ENCODE measurements at places on chromosomes 6 and 20.

DNA sequence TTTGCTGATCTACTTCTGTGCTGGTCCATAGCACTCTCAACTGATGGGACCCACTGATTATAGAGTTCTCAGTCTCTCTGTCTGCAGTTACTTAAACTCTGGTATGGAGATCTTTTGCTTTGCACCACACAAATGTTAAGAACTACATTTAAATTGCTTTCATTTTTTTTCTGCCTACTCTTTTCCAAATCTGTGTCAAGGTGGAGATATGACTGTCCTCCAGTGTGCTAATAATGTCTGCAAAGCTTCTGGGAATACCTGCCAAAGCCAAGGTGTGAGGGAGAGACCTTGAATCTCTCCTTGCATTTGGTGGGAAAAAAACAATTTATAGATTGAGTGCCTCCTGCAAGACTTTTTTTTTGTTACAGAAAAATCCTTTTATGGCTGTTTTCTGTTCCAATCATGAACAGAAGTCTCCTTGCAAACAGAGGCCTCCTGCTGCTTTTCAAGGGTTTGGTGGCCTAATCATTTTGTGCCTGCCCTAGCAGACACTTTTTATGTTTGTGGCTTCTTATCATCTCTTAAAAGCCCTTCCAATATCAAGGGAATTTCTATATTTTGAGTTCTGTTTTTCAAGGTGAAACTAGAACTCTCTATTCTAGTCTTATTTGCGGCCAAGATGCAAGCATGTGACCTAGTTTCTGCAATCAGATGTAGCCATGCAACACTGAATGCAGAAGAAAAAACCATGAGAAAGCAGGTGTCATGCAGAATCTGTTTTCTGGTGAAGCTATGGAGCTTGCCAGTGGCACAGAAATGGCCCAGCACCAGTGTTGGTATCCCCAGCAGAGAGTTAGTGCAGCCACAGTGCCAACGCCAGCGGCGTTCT lies 23.2 kb upstream of the AKIRIN2 start:
- DNase-seq, result no peak

- DNase-seq, result no peak
These were observed 81.2 kb downstream of the DACT2 start for GRCh38 chr6:168238159-168238909.

- DNase-seq, result no peak
These were observed 198.9 kb downstream of the BCAS1 start for GRCh38 chr20:53871541-53871940.

DNA sequence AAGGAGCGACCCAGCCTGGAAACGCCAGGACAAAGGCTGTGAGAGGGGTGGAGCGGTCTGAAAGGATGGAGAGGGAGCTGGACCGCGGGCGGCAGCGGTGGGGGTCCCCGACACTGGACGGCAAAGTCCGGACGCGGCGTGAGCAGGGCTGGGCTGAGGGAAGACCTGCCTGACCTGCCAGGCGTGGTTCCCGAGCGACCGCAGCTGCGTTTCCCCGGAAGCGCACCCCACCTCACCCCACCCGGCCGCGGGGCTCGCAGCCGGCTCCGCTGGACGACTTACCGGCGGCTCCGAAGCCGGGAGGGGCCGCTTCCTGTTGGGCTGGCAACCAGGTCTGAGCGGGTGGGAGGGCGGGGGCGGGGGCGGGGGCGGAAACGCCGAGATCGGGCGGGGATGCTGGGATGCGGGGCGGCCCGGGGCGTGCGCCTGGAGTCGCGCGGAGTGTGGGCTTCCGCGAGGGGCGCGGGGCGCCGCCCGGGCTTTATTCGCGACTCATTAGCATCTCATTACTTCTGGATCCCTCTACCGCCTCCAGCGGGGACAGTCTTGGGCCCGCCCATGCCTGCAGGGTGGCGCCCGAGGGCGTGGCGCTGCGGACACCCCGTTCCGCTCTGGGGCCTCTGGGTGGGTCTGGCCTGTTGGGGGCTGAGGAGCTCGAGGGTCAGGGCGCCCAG lies at the start of gene MICAL1:
TSS of gene MICAL1 (minus strand) at position 336 of the 674 bp plus-strand sequence. CDS start 1,576 bp downstream, outside the sequence.
- peak; percentile 38 for DNase-seq

DNA sequence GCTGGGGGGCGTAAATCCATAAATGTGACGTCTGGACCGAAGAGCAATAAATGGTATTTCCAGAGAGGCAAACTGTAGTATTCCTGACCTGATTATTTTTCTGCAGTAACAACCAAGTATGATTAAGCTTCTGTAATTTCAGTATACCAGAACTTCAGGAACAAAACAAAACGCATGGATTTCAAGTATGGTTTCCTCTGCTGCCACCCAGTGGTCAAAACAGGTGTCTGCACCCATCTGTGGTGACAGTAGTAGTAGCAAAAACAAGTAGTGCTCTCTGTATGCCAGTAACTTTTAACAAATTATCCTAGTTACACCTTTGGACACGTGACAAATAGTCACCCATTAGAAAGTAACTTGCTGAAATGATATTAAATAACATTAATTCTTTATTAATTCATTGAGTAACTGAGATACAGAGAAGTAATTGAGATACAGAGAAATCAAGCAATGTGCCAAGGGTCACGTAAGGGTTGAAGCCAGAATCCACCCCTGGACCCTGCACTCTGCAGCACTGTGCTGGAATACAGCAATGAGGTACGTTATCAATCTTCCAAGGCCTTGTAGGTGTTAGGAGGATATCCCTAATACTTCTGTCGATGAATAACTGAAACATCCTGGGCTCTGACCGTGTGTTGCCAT lies 7.9 kb downstream of the CALHM4 start:
- DNase-seq, result peak; percentile 80

DNA sequence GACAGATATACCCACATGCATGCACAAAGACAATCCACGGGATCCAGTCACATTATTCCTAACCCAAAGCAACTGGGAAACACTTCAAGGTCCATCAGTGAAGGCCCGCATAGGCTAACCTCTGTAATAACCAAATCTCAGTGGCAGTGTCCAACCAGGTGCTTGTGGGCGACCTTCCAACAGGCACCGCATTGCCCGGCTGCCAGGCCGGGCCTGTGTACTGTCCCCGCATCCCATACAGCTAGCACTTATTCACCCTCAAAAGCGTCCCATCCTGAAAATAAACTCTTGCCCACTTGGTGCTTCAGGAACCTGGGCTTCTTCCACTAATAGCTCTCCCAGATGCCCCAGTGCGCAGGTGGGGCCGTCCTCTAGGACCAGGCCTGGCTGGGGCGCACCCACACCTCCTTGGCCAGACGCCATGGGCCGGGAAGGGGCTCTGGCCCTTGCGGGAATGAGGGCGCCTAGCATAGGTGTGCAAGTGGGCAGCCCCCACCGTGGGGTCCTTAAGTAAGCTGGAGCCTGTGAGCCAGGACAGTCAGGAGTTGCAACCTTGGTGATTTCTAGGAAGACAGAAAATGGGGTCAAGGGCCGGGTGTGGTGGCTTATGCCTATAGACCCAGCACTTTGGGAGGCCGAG lies 1.1 kb upstream of the ENTPD6 start:
- no peak for DNase-seq

DNA sequence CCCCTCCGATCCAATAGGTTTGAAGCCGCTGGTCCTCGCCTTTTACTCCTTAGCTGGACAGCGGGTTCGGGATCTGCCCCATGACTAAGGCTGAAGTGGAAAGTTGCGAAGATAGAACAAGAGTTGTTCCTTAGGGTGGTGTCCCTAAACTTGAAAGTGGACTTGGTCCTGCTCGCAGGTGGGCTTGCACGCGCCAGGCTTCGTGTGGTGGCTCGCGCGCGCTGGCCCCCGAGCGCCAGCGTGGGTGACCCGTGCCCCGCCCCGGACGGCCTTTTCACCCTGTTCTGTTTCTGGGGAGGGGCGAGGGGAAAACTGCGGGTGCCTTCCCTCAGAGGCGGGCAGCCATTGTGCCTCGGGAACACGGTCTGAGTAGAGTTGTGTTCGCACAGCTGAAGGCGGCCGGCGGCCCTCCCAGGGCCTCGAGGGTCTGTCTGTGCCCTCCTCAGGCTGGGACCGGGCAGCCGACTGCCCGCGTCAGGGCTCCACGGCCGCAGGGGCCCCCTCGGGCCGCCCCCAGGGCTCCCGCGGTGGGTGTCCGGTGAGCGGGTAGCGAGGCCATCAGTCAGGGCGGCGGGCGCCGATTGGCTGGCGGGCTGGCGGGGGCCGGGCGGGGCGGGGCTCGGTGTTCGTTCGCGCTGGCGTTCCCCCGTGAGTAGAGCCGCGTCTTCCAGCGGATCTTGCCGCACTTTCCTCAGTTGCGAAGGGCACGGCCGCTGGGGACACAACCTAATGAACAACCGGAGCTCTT lies 33.0 kb downstream of the RREB1 start:
- peak; percentile 73 for DNase-seq

- no peak for DNase-seq
These were observed 213.6 kb upstream of the PLCB4 start for GRCh38 chr20:8855315-8855714.

- DNase-seq, result peak; percentile 63
These were observed 16.5 kb upstream of the CPNE5 start for GRCh38 chr6:36855750-36856149.

GRCh38 chr6:166971271-166971670 lies 14.9 kb upstream of the RNASET2 start:
- no peak for DNase-seq

DNA sequence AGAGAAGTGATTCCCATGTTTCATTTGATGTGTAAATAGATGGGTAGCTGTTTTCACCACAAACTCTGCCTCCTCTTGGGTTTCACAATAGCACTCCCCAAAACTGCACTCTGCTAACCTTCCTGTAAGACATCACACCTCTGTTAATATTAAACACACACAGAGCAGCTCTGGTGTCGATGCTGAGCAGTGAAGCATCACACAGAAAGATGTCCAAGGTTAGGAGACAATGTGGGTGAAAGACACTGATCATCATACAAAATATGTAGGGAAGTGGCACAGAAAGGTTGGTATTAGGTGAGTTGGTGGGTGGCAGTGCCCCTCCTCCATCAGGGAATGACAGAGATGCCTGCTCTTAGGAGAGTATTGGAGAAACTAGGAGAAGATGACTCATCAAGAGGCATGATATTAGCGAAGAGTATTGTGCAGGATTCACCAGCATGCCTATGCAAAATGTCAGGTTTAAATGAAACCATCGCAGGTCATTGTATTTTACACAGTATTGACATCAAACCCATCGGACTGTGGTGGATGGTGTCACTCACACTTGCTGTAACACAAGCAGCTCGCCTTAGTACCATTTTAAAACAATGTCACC lies 199.7 kb downstream of the TBXT start:
- no peak for DNase-seq

- DNase-seq, result no peak
These were observed 98.1 kb downstream of the FAM120B start for GRCh38 chr6:170404697-170405096.

DNA sequence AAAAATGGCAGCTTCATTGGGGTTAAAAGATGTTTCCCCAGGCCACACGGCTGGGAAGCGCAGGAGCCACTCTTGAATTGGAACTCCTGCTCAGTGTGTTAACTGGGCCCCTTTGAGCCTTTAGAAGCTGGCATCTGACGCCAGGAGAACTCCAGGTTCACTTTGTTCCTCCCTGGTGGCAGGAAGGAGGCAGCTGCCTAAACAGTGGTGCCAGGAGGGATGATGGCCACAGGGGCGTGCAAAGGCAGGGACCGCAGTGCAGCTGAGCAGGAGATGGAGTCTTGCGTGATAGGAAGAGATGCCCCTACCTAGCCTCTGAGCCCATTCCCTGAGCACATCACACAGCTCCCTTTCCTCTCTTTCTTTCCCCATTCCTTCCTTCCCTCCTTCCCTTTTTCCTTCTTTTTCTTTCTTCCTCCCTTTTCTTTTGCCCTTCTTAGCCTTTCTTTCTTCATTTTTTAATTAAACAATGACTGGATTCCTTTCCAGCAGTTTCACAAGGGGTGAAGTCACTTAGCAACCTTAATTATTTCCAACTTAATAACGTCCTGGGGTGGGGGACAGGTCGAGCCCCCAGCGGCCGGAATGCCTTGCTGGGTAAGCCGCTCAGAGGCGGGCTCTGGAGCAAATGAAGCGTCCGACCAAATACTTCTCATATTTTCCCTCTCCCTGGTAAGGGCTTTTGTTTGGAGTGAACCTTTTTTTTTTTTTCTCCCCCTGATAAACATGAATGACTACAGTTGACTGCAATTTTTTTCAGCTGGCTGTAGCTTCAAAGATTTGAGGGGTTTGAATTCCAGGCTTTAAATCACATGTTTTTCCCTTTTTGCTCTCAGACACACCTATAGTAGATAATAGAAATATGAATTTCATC lies 20.8 kb upstream of the BMP7 start:
- no peak for DNase-seq

GRCh38 chr20:49272654-49273053 lies 5.2 kb downstream of the ZNFX1 start:
- DNase-seq, result no peak

- no peak for DNase-seq
These were observed 11.7 kb upstream of the STX7 start for GRCh38 chr6:132524646-132525045.

DNA sequence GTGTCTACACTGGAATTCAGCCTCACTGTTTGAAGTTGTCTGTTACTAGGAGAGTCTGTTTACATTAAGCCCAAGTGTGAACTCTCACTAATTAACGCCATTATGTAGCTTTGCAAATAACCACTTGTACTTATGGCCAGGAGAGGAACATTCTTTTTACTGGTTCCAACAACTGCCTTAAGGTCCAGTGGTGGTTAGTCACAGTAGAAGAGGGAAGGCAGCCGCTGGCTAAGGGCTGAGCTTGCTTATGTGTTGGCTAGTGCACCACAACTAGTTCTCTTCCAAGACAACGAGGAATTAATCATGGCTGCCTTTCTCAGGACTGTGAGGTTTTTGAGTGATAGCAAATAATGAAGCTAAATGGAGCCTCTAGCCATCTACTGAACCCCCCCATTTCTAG lies 14.9 kb upstream of the SLC22A23 start:
- no peak for DNase-seq

DNA sequence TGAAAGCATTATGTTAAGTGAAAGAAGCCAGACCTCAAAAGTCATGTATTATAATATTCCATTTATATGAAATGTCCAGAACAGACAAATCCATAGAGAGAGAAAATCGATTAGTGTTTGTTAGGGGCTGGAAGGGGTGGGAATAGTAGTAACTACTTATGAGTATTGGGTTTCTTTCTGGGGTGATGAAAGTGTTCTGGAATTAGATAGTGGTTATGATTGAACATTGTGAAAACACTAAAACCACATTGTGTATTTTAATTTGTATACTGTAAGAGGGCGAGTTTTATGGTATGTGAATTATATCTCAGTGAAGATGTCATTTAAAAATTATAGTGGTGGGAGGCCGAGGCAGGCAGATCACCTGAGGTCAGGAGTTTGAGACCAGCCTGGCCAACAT lies 52.0 kb upstream of the KIF13A start:
- DNase-seq, result no peak
